Stimulated activated CD8-positive, alpha-beta memory T cell treated with anti-CD3 and anti-CD28 coated beads, Interleukin-7, amount 100 ng/mL, for 48 hours (primary cell): ENCODE measurements at places on chromosomes 3 and 15.

DNA sequence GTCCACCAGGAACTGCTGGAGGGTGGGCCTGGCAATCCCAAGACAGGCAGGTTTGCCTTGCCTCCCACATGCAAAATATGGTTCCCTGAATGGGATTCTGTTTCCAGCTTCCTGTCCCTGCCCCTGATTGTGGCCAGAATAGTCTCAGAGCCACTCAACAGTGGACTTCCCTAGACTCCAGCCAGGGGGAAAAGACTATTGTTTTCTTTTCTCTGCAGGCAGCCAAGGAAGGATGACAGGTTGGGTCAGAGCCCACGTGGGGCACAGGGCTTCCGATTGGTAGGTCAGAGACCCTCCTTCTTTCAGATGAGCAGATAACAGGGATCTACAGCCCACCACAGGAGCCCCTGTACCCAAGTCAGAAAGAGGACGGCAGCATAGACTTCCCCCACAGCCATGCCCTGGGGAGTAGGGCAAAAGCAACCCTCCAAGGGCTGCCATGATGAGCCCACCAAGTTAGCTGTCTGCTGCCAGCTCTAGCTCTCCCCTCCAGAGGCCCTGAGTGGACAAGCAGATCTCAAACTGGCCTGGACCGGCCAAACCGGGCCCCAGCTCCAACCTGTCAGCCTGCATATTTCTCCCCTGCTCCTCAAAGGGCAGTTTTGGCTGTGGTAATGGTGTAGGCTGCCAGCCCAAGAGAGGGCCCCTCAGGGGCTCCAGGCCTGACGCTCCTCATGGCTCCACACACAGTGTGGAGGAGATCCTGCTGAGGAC, 6.4 kb downstream of the TLR9 start:
- DNase-seq, result no peak

DNA sequence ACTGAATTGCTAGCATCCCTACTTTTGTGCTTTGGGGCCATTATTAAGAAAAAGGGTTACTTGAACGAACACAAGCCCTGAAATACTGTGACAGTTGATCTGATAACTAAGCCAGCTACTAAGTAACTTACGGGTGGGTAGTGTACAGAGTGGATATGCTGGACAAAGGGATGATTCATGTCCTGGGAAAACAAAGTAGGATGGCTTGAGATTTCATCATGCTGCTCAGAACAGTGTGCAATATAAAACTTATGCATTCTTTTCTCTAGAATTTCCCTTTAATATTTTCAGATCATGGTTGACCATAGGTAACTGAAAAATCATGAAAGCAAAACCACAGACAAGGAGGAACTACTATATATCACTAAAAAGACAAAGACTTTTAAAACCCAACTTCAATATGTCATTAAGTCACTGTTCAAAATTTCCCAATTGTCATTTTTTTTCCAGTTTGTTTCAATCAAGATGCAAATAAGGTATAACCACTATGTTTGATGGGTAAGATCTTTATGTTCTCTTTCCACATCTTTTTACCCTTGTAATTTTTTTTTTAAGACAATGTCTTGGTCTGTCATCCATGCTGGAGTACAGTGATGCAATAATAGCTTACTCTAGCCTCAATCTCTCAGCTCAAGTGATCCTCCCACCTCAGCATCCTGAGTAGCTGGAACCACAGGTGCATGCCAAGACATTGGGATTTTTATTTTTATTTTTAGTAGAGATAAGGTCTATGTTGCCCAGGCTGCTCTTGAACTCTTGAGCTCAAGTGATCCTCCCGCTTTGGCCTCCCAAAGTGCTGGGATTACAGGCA, 67.7 kb downstream of the IFT80 start:
- no peak for DNase-seq

DNA sequence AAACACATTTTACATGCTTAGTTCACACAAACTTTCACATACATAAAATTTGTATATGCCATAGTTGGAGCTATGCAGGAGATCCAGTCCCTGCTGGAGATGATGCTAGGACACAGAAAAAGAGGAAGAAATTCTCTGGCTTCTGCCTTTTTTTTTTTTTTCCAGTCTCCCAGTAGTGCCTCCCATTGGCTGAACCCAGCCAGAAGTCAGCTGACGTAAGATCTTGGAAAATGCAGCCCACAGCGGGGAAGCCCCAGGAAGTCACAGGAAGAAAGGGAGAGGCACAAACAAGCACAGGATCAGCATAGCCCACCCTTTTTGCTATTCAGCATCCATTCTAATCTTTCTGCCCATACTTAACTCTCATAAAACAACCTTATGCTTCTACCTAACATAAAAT, 38.5 kb downstream of the SCN11A start:
- no peak for DNase-seq

DNA sequence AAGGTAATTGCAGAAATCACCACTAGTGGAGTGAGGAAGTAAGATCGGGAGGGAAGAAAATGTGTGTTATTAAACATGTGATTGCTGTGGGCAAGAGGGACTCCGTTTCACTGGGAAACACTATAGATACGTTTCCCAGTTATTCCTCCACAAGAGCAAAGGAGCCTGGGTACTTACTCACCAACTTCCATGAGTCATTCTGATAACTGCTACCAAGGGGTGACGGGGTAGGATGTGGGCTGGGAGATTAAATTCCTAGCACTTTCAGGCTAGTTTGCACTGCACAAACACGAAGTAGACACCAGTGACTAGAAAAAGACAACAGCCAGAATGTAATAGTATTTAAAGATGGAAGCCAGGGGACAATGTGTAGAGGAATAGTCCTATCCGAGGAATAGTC, 812.9 kb upstream of the CFAP20DC start:
- no peak for DNase-seq

GRCh38 chr3:105764378-105765307, 104.2 kb downstream of the CBLB start:
- no peak for DNase-seq

GRCh38 chr3:144363856-144364255, 392.2 kb downstream of the DIPK2A start:
- no peak for DNase-seq

- DNase-seq, result no peak
Measured at GRCh38 chr3:165641569-165642310, 195.5 kb downstream of the BCHE start.

- no peak for DNase-seq
Measured at GRCh38 chr3:169298247-169298992, 365.1 kb downstream of the MECOM start.

DNA sequence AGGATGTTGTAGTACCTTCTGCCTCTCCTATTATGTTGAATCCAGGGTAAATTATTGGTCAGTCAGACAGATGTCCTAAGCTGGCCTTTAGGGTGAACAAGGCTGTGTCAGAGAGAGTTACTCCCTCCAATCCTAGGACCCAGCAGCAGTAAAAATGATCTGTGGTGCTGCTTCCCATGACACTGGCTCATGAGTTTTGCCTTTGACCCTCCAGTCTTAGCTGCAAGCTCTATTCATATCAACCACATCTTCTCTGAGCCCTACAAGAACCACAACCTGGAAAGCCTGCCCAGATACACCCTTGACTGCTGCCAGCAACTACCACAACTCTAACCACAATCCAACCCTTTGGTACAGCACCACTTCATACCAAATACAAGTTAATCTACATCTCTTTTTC, 27.2 kb upstream of the PHLDB2 start:
- DNase-seq, result no peak

DNA sequence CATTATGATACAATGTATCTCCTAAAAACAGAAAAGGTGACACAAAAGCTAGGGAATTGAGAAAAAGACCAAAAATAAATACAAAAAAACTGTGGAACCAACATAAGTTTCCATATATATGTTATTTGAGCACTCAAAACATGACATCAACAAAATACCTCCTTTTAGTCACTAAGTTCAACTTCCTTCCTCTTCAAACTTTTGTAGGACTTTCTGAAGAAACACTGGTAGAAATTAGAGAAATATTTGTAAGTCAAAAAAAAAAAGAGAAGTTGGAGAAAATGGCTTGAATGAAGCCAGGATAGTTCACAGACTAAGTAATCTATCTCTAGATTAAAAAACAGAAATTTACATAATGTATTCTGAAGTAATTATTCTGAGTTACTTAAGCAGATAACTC, 208.4 kb upstream of the ALCAM start:
- no peak for DNase-seq

- no peak for DNase-seq
Measured at GRCh38 chr3:194956697-194957396, 271.2 kb downstream of the FAM43A start.

- DNase-seq, result no peak
Measured at GRCh38 chr3:169848741-169849140, 21.0 kb downstream of the LRRC31 start.

DNA sequence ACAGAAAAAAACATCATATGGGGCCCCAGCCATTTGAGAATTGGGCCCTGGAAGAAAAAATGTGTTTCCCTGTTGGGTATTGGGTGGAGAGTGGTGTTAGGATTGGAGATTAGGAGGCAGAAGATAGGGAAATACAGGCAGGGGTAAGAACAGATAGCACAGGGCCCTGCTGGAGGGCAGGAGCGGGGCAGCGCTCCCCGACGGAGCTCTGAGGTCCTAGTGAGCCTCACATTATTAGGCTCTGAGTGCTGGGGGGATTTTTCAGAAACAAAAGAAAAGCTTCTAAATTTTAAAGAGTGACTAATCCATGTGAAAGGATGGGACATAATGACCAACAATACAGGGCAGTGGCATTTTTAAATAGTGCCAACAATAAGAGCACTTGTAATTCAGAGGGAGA, 241.2 kb downstream of the SOX2 start:
- no peak for DNase-seq

GRCh38 chr15:47434596-47434995, 282.7 kb upstream of the SEMA6D start:
- DNase-seq, result no peak

DNA sequence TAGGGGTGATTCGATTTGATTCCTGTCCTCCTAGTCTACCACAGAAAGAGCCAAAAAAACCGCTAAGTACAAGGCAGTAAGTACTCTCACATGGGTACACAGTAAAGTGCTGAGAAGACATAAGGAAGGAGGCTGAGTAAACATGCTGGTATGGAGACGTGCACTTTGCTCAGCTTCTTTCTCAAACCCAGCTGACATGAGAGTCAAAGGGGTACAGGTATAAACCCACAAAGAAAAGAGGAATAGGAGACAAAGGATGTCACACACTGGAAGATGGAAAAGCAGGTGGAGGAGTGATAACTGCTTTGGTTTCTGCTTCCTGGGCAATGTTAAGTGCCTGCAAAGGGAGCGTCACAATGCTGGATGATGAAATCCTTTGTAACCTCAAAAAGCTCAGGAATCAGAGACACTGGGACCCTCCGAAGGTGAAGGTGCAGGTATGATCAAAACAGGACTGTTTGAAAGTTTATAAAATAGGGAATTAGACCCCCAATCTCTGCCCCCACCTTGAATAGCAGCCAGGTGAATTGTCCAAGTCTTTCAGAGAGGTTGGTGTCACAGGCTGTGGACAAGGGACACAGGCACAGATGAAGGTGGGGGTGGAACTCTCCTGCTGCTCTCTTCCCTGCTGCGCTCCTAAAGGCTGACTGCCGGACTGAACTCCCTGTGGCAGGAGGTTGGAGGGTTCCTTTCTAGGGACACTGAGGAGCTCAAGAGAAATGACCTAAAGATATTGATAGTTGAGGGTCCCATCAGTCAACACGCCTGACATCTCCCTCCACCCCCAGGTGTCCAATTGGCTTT, 101.8 kb downstream of the RAB11A start:
- no peak for DNase-seq

GRCh38 chr3:196641333-196642054, 2.0 kb downstream of the NRROS start:
- DNase-seq, result no peak

- DNase-seq, result no peak
Measured at GRCh38 chr3:193768070-193768394, 175.0 kb downstream of the OPA1 start.

- DNase-seq, result no peak
Measured at GRCh38 chr3:15117011-15117410, 18.1 kb upstream of the RBSN start.

DNA sequence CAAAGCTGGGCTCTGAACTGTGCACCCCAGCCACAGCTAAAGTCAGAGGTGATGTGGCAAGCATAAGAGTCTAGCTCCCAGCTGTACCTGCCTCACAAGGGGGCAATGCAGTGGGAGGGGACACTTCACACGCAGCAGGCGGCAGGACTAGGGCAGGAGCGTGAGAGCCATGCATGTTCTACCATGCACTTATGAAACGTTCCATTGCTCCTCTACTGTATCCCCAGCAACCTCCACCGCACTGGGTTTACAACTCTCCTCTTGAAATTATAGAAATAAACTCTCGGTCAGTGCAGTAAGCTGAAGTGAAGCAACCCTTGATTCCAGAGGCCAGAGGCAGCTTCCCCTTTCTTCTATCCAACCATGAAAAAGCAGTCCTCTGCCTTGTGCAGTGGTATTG, 298.6 kb upstream of the STT3B start:
- DNase-seq, result no peak

DNA sequence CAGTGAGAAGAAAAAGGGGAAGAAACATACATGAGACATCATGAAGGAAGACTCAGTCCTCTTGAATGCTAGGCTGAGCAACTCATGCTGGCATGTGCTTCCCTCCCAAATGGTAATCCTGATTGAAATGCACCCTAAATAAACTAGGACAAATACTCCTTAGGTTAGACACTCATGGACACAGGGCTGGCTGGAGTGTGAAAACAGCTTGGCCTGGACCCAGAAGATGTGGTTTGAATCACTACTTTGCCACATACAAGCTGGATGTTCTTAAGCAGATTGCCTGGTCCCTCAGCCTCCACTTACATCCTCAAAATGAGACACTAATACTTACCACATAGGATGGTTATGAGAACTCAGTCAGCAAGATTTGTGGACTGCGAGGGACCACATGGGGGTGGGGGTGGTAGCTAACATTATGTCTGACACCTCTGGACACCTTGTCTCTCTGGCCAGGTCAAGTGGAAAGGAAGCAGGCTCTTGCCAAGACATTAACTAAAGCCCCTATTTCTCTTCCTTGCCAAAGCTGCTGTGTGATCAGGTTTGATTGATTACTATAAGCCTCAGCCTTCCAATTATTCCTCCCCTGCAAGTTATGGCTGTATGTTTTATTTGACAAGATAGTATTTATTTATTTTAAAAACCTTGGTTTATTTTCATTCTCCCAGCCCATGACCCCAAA, 138.9 kb upstream of the SLC7A14 start:
- DNase-seq, result no peak

GRCh38 chr15:87135109-87135508, 1055.4 kb downstream of the AGBL1 start:
- no peak for DNase-seq

DNA sequence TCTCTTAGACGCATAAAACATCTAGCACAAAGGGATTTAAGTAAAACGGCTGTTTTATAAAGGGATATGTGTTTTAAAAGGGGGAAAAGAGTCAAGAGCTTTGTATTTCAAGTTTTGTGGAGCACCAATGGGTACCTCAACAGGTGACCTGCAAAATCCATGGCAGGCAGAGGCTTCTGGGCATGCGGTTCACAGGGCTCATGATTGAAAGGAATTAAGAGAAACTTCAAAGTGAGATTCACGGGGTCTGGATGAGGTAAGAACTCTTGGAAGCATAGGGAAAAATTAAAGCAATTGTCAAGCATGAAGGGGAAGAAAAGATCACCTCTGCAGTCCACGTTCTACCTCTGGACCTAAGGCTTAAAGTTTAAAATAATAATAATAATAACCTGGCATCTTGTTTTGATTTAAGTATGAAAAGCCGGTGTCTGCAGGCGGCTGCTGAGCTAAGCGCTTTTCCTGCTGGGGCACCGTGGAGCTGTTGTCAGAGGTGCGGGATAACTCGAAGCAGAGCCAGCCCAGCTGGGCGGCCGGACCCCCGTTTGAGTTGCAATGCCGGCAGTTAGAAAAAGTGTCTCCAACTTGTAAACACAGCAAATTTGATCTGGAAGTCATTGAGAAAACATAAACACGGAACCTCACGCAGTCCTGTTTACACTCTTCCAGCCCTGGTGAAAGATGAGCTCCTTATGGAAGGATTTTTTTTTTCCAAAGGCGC, 40.5 kb downstream of the HES1 start:
- no peak for DNase-seq
